Hypothalamus (tissue), 51 donors: ENCODE measurements at places on chromosomes 13 and 19.

- no peak for DNase-seq
These were observed 27.8 kb upstream of the MIER2 start for GRCh38 chr19:372306-372890.

GRCh38 chr19:49773663-49774350 is 7.0 kb downstream of the AP2A1 start:
- DNase-seq: no peak

- no peak for DNase-seq
These were observed 70.9 kb downstream of the GGACT start for GRCh38 chr13:100517728-100518127.

DNA sequence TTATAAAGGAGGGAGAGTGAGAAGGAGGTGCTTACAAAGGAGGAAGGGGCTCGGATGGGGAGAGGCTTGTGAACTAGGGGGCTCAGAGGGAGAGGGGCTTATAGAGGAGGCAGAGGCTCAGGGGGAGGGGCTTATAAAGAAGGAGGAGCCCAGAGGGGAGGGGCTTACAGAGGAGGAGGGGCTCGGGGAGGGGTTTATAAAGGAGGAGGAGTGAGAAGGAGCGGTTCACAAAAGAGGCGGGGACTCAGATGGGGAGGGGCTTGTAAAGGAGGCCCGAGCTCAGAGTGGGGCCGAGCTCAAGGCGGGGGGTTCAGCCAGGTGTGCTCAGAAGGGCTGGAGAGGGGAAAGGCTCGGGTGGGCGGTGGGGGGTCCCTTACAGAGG is 500 bp downstream of the SMIM24 start:
- DNase-seq: no peak

GRCh38 chr13:28805193-28805819 is 14.8 kb upstream of the MTUS2 start:
- DNase-seq: no peak

GRCh38 chr13:33284031-33284430 is 1.5 kb downstream of the STARD13 start:
- no peak for DNase-seq

GRCh38 chr19:13848798-13849676 is 27.9 kb upstream of the NANOS3 start:
- no peak for DNase-seq

DNA sequence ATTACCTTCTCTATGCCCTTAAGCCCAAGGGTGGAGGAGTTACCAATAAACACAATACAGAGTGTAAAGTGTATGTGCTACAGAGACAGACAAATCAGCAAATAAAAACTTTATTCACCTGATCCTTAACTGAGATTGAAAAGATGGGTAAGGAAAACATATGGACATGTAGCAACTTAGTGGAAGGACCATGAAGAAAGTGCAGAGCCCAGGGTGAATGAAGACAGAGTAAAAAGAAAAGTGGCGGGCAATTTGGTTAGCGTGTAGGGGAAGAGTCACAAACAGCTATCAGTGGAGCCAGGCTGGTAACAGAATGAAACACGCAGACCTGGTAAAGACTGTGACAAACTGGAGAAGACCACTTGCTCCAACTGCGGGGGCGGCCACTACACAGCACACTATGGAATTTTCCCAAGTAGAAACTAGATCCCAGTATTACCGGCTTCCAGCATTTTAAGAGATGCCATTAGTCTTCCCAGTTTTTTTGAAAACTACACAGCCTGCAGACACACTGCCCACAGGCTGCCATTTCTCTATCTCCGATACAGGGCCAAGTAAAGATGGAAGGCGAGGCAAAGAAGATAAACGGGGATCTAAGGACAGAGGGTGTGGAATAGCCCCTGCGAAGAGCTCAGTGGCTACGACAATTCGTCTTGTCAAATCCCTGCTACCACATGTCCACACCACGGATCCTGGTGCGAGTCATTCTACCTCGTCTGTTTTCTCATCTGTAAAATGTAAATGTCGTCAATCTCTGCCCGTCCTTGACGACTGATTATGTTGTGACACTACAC is 1.2 kb downstream of the UQCRFS1 start:
- DNase-seq: no peak

GRCh38 chr13:28394422-28394821 is 100.5 kb downstream of the FLT1 start:
- no peak for DNase-seq

- no peak for DNase-seq
These were observed 135.7 kb upstream of the SERP2 start for GRCh38 chr13:44237881-44238421.

GRCh38 chr19:14250870-14251269 is 44.9 kb upstream of the ADGRL1 start:
- no peak for DNase-seq

- DNase-seq: no peak
These were observed 148.9 kb upstream of the LSM14A start for GRCh38 chr19:34023381-34023780.

GRCh38 chr19:49801966-49802661 is 11.0 kb downstream of the FUZ start:
- peak; percentile 95 for DNase-seq

GRCh38 chr19:55508120-55508519 is 19.9 kb downstream of the SSC5D start:
- no peak for DNase-seq

DNA sequence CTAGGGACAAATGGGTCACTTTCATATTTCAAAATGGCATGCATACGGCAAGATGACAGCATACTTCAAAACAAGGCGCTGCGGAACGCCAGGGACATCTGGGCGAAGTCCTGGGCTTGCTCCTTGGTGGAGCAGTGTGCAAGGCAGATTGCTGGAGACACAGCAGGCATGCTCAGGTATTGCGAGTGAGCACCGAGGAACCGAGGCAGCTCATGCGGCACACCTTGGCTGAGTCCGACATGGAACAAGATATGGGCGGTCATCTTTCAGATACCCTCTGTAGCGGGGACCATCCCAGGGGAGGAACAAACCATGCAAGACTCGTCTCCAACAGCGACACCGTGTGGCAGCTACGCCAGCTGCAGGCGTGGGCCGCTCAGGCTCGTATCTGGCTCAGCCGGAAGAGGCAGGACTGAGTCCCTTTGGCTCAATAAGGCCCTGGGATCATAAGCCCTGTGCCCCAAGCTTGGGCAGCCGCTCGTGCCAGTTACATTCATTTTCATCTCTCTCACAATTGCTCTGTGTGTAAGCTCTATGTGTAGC is 112.4 kb downstream of the NUFIP1 start:
- DNase-seq: no peak

GRCh38 chr19:40691421-40692211 is 1.2 kb upstream of the NUMBL start:
- DNase-seq: no peak

GRCh38 chr13:79775830-79776229 is 294.9 kb downstream of the NDFIP2 start:
- DNase-seq: peak; percentile 1

DNA sequence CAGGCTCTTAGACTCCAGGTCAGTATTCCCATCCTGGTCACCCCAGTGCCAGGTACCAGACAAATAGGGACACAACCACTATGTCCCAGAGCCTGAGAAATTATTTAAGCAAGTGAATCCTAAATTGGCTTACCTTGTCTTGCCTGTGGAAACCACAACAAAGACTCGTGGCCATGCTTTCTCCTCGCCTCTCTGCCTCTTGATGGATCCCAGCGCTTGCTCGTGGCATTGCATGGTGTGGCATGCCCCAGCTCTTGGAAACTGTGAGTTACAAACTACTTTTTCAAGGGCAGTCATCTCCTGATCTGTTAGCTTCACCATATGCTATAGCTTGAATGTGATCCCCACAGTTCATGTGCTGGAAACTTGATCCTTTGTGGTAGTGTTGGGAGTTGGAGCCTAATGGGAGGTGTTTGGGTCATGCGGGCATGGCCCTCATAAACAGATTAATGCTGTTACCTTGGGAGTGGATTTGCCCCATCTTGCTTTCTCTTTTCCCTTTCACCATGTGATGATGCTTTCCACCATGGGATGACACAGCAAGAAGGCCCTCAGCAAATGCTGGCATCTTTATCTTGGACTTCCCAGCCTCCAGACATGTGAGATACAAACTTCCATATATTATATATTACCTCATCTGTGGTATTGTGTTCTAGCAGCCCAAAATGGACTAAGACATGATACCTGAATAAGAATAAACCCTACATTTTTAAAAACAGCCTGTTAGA is 31.2 kb downstream of the SPRYD7 start:
- no peak for DNase-seq

DNA sequence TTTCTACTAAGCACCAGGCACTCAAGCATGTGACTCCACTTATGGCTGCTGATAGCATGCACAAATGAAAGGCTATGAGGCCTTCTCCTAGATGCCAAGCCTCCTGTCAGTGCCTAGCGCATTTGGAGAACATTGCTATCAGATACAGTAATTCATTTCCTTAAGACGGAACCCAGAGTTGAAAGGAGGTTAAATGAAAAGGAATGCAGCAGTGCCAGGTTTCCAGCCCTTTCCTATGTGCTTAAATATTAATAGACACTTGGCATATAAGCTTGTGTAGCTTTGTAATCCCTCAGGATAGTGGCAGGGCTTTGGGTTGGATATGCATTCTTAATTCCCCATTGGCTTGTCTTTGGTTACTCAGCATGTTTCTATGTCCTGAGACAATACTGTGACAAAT is 140.1 kb upstream of the FRY start:
- DNase-seq: no peak

GRCh38 chr19:38036707-38037611 is 130.0 kb downstream of the SIPA1L3 start:
- no peak for DNase-seq

GRCh38 chr19:35027851-35028599 is 2.2 kb upstream of the SCN1B start:
- no peak for DNase-seq

DNA sequence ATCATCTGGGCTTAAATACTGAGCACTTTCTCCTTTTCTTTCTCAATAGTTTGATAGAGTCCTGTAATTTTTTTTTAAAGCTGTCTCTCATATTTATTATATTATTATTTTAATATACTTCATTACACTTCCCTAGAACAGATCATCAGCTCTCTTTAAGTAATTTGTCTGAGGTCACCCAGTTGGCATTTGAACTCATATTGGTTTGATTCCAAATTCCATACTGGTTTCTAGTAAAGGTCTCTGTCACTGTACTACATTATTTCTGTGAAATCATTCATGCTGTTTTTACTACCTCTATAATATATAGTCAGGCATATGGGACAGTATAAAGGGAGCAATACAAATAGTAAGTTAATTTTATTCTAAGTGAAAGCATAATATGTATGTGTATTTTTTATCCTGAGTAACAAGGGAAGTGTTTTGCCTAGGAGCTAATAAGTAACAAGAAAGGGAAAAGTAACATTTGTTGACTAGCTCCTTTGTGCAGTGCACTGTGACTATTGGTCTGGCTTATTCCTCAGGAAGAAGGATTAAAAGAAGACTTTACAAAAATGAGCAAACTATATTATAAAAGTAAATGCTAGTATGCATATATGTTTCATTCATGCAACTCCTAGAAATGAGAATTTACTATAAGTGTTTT is 14.3 kb downstream of the LPAR6 start:
- DNase-seq: no peak

DNA sequence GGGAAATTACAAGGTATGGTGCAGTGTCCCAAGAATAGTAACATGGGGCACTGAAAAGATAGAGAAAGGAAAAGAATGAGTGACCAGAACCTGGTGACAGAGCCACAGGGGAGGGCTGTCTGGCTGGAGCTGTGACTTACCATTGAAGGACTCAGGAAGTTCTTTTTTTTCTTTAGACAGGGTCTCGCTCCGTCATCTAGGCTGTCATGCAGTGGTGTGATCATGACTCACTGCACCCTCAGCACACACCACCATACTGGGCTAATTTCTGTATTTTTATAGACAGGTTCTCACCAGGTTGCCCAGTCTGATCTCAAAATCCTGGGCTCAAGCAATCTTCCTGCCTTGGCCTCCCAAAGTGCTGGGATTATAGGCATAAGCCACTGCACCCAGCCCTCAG is 8.8 kb upstream of the CPB2 start:
- no peak for DNase-seq

GRCh38 chr13:84352946-84353345 is 470.7 kb upstream of the SLITRK1 start:
- no peak for DNase-seq

DNA sequence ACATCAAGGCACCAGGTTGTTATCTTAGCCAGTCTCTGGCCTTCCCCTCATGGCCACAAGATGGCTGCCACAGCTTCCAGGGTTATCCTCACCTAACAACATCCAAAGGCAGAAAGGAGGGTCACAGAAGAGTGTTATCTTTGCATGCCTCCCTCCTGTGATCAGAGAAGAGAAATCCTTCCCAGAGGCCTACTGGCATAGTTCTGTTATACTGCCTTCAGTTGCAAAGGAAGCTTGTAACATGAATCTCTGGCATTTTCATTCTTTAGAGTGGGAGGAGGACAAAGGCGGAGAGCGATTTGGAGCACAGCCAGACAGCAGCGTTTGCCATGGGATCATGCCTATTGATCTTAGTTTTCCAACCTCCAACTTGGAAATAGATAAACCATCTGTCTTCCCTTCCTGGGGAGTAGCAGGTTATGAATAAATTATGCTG is 135.7 kb downstream of the DNAJC15 start:
- no peak for DNase-seq

DNA sequence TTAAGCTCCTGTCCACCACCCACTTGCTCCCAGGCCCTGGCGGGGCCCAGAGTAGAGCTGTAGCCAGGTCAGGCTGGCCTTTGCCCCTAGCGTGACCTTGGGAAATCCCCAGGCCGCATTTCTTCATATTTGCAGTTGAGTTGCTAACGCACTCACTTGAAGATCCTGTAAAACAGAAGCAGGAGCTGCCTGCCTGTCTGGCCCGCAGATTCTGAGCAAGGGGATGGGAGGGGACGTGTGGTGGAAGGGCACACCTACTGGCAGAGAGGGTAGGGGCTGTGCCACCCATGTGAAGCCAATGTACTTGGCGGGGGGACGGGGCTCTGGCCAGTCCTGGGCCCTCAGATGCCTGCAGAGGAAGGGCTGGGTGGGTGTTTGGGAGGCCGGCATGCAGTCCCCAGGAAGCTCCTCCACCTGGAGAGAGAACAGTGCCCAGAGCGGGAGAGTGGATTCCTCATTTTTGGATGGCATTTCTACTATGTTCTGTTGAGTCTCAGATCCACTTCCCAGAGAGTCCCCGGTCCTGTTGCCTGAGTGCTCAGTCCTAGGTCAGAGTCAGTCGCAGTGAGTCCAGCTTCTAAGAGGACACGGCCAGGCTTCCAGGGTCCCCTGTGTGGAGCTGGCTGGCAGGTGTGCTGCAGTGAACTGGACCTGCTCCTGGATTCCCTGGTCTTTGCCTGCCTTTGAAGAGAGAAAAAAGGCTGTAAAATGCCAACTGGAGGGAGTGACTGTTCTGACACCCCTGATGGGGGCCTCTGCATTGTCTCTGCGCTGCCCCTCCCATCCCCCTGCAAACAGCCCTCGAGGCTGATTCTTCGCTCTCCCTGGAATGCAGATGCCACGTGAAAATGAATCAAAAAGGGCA is 62.9 kb downstream of the GGACT start:
- no peak for DNase-seq

GRCh38 chr13:61414686-61415057 is 977 bp downstream of the PCDH20 start:
- DNase-seq: no peak

- no peak for DNase-seq
These were observed 34.0 kb downstream of the ITM2B start for GRCh38 chr13:48266701-48267639.
